ENCODE measurements at places on chromosomes 13 and 19.

DNA sequence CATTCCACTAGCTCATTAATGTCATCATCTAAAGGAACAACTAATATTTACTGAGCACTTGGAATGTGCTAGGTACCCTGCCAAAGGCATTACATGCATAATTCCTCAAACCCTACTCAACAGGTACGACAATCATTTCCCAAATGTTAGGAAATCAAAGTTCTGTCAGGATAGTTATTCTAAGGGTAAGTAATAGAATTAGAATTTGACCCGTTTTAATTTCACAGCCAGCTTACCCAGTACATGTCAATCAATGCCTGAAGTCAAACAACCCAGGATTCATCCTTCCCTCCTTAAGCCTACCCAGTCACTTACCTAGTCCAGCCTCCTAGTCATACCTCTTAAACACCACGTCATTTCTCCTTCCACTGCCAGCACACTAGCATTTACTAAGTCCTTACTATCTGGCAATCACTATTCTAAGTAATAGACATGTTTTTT lies 2.4 kb downstream of the LNX2 start:
- DNase-seq: no peak

DNA sequence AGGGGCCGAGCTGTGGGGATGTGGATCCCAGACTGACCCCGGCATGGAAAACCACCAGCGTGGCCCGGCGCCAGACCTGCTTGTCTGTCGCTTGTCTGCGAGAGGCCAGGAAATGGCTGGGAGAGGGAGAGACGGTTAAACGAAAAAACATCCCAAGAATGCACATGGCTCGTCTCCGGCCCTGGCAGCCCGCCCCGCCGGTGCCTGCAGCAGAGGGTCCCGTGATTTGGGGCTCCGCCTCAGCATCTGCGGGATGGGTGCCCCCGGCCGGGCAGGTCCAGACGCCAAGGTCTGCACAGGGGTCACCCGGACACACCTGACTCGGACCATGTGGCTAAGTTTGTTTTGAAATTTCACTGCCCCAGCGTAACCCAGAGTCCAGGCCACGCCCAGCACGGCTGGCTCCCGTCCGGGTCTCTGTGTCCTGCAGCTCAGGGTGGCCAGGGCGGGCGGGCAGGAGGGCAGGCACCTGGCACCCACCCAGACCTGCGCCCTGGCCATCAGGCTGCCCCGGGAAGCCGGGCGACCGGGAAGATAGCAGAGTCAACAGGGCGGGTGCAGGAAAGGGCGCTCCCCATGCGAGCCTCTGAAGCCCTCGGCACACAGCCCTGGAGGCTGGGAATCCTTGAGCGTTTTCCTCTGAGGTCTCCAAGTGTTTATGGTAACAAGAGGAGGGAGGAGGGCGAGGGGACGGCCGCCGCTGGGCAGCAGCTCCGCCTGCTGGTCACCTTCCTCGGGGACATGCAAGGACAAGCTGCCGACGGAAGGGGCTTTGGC lies 103.2 kb downstream of the GADD45B start:
- peak; percentile 92 for DNase-seq

GRCh38 chr13:63435667-63436324 lies 2020.1 kb upstream of the PCDH20 start:
- DNase-seq: no peak

- DNase-seq: no peak
Measured at GRCh38 chr13:111533900-111534683, 213.7 kb downstream of the TEX29 start.

DNA sequence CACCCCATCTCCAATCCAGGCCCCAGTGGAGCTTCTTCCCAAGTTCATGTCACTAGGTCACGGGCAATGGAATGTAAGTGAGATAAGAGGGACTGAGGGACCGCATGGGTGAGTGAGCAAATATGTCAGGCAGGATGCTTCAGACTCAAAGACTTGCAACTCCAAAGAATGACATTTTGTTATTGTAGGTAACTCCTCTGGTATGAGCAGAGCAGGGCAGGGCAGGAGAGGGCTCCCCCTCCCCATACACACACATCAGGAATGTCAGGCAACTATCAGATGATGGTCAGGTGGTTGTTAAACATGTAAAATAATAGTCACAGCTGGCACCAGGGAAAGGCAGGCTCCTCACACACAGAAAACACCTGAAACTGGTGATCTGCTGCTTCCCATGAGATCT lies 10.6 kb downstream of the ERVV-2 start:
- no peak for DNase-seq

- no peak for DNase-seq
Measured at GRCh38 chr13:21826214-21827015, 155.5 kb downstream of the FGF9 start.

DNA sequence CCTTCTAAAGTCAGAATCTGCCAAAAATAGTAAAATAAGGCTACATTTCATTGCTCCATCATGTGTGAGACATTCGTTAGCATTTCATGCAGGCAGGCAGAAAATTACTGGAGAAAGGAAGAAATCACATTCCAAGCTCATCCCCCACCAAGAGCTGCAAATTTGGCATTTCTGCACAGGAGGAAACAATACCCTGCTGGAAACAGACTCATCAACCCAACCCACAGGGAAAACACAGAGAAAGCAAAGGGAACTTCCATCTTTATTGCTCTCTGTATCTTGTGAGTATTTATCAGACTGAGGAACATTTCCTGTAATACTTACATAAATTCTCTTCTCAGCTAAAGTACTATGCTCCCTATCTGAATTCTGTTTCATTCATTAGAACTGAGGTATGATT lies 95.7 kb downstream of the KCTD12 start:
- no peak for DNase-seq

- no peak for DNase-seq
Measured at GRCh38 chr13:97600458-97601075, 166.6 kb downstream of the RAP2A start.

GRCh38 chr13:79987761-79988160 lies 353.2 kb downstream of the SPRY2 start:
- DNase-seq: no peak

GRCh38 chr13:31631071-31631470 lies 108.3 kb upstream of the RXFP2 start:
- DNase-seq: no peak

DNA sequence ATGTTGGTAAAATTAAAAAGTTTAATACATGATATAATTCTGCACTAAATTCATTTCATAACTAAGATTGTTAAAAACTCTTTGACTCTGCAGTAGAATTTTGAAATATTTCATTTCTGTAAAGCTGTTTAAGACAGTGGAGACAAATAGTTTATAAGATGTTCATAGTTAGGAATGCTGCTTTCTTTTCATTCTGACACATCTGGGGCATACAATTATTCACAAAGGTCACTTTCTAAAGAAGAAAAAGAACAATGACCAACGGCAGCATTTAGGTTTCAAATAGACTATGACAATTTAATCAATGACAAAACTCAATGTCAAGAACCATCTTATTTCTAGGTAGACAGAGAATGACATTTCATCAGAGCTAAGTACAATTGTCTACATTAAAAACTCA lies 1422.1 kb downstream of the PCDH9 start:
- DNase-seq: no peak

DNA sequence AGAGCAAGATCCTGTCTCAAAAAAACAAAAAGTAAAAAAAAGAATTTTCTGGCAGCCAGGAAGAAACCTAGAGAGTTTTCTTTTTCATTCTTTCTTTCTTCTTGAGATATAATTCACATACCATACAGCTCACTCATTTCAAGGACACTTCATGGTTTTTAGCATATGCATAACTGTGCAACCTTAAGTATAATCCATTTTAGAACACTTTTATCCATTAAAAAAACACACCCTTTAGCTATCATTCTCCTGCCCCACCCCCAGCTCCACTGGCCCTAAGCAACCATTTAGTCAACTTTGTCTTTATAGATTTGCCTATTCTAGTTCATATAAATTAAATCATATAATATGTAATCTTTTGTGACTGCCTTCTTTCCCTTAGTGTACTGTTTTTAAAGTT lies 8.1 kb upstream of the IPO5 start:
- DNase-seq: no peak

- DNase-seq: no peak
Measured at GRCh38 chr13:90416519-90416918, 931.0 kb upstream of the MIR17HG start.

Data from WTC11 (cell line).